ENCODE measurements at places on chromosomes 16 and 17.
A peak's percentile ranks its signal among the peaks of the same experiment; 100 is the strongest.

DNA sequence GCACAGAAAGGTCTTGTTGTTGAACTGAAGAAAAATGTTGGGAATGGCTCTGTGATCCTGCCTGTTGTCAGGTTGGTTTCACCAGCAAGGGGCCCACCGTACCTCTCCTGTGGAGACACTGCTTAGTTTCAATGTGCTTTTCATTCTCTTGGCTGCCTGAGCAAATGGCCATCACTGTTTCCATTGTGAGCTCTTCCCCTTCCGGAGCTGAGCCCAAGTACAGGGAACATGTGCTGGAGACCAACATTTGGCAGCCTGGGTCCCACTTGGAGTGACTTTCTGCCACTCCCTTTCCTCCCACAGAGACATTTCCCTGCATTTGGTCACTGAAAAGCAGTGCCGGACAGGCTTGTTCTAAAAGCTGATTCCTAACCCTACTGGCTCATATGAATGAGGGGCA lies 23.1 kb downstream of the GABARAPL2 start:
- DNase-seq: no peak

DNA sequence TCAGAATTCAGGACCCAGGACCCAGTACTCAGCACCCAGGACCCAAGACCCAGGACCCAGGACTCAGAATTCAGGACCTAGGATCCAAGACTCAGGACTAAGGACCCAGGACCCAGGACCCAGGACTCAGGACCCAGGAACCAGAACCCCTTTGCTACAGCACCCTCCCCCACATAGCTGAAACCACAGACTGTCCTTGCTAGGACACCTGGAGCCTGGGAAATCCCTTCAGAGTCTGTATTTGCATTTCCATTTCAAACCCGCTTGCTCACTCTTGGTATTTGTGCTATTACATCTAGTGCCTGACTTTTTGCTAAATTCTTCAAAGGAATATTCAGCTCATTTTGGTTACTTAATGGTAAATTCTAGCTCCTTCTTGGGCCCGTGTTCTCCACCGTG lies 275.8 kb upstream of the MAF start:
- no peak for DNase-seq

DNA sequence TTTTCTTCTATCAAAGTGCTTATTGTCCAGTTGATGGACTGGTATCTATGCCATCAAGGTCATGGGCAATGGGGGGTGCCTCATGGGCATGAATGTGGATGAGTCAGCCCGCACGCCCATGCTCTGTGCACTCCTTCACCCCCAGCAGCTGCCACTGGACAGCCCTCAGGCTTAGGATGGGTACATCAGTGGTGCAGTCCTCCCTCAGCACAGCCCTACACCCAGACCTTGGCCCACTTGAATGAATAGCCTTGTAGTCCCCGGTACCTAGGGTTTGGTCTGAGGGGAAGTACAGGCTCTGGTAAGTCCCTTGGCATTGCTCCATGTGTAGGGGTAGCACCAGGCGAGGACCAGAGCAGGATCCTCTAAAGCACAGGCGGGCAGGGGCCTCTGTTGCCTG lies 10.4 kb upstream of the GNA13 start:
- DNase-seq: no peak

GRCh38 chr17:61389670-61390478 lies 9.8 kb upstream of the TBX2 start:
- DNase-seq: peak; percentile 41

GRCh38 chr17:29791336-29792080 lies 138.5 kb downstream of the SSH2 start:
- DNase-seq: no peak

GRCh38 chr16:82405736-82406135 lies 221.0 kb upstream of the CDH13 start:
- DNase-seq: no peak

- no peak for DNase-seq
Measured at GRCh38 chr16:25523183-25523582, 168.6 kb upstream of the HS3ST4 start.

- no peak for DNase-seq
Measured at GRCh38 chr16:8798535-8799157, 1.0 kb downstream of the PMM2 start.

DNA sequence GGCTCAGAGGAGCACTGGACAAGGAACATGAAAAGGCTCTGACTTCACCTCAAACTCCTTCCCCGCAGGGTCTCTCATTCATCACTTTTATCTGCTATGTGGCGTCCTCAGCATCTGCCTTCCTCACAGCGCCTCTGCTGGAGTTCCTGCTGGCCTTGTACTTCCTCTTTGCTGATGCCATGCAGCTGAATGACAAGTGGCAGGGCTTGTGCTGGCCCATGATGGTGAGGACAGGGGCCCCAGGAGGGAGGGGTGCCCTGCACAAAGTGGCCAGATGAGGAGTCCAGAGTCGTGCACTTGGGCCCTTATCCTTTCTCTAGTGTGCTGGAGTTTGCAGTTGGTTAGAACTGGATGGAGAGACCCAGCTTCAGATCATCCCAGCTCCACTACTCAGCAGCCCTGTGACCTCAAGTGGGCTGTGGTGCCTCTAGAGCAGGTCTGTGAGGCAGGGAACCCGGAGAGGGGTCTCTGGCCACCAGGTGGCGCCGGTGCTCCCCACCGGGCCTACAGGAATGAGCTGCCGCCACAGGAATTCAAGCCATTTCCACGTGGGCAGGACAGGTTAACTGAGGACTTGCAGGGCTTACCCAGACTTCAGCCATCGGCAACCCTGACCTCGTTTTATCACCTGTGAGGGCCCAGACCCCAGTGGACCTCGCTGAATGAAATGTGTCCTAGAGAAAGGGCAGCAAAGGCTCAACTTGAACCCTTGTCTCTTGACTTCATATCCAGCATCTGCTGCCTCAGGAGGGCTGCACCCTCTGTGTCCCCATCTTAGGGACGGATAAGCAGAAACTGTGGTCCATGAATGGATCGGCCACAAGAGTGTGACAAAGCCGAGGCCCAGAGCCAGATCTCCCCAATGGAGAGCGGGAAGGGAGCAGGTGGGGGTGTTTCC lies 4.0 kb downstream of the CMTM3 start:
- DNase-seq: peak; percentile 87

GRCh38 chr17:80852476-80853015 lies 139.1 kb upstream of the CHMP6 start:
- DNase-seq: no peak

GRCh38 chr17:10130263-10130662 lies 68.1 kb downstream of the GAS7 start:
- no peak for DNase-seq

- no peak for DNase-seq
Measured at GRCh38 chr16:49488336-49488735, 114.7 kb downstream of the C16orf78 start.

DNA sequence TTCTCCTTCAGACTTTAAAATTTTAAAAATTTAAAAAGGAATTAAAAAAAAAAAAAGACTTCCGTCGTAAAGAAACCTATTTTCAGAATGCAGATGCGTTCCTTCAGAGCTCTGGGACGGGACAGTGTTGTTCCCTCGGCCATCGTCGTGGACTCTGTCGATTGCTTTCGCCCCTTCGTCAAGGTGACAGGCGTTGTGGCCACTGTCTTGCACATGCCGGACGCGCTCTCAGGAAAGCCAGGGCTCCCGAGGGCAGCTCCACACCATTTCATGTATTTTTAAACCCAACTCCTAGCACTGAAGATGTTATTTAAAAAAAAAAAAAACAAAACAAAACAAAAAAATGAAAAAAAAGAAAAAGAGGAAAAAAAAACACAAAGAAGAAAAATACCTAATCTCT lies 22.3 kb downstream of the TMC6 start:
- no peak for DNase-seq

DNA sequence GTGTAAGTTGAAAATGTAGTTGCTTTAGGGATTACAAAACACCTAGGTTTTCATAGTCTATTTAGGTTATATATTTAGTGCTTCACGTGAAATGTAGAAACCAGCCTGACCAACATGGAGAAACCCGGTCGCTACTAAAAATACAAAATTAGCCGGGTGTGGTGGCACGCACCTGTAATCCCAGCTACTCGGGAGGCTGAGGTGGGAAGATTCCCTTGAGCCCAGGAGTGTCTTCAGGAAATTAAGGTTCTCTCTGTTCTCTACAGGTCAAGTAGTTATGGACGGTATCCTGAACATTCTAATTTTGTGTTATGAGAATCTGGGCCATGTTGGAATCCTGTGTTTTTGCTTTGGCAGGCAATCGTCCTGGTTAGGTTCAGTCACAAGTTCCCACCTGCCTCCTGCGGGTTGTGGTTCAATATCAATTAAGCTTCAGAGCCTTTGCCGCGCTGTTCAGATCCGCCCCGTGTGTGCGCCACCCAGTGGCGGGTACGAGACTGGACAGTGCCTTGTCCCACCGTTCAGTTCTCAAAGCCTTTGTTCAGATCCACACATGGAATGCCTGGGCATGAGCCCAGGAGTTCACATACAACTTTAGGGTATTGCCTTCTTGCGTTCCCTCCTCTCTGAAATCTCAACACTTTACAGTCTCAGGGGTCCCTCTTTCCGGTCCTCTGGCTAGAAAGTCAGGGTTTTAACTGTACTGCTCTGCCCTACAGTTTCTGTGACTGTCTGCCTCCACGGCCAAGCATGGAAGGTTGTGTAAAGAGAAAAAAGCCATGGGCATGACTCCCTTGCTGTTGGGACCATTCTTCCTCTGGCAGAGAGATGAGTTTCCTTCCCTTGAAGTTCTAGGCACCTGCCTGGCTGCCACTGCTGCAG lies 41.7 kb downstream of the HEATR6 start:
- DNase-seq: peak; percentile 70

DNA sequence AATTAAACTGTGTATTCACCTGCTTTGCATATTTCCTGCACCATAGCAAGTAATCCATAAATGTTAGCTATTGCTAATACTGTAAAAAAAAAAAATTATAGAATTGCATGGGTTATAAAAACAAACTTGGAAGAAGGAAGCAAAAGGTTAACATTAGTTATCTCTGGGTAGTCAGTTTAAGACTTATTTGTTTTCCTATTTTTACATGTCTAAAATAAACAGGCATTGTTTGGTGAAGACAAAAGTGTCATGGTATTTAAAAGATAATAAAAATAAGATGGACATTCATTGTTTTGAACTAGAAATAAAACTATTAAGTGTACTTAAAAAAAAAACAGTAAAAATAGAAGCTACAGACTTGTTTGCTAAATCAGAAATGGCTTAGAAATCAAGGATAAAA lies 313.8 kb downstream of the SOX9 start:
- no peak for DNase-seq

DNA sequence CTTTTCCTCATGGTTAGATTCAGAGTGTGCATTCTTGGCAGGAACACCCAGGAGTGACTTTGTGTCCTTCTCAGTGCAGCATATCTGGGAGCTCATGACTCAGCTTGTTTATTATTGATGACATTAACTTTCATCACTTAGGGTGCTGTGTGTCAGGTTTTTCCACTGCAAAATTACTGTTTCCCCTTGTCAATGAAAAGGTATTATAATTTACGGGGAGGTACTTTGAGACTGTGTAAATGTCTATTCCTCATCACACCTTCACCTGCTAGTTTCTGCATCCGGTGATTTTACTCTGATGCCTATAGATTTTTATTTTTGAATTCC lies 50.5 kb downstream of the WWP2 start:
- no peak for DNase-seq

GRCh38 chr17:2082003-2082781 lies 27.3 kb downstream of the HIC1 start:
- DNase-seq: no peak

- DNase-seq: no peak
Measured at GRCh38 chr17:7056386-7056785, 12.5 kb upstream of the SLC16A11 start.

- DNase-seq: no peak
Measured at GRCh38 chr17:31275116-31275515, 21.9 kb downstream of the OMG start.

- no peak for DNase-seq
Measured at GRCh38 chr17:27793168-27793905, 7.0 kb downstream of the NOS2 start.

GRCh38 chr16:31202414-31203375 lies at the start of gene PYCARD:
TSS of gene PYCARD (minus strand) at chr16:31202760. CDS start at chr16:31202690, 70 bp downstream.
- DNase-seq: no peak

GRCh38 chr16:4347765-4348509 lies 3.2 kb downstream of the PAM16 start:
- DNase-seq: no peak

DNA sequence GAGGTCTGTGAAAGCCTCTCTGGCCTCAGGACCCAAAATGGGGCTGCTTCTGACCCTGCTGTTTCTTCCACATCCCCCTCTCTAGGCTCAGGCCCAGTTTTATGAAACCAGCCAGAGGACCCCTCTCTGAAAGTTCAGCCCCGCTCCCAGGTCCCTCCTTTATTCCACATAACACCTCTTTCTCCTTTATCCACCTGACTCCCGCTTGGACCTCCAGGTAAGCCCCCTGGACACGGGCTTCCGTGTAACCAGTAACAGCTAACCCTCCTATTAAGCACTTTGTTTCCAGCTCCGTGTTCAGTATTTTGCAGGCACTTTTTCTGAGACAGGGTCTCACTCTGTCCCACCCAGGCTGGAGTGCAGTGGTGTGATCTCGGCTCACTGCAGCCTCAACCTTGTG lies 37.4 kb downstream of the PSME3IP1 start:
- DNase-seq: no peak

DNA sequence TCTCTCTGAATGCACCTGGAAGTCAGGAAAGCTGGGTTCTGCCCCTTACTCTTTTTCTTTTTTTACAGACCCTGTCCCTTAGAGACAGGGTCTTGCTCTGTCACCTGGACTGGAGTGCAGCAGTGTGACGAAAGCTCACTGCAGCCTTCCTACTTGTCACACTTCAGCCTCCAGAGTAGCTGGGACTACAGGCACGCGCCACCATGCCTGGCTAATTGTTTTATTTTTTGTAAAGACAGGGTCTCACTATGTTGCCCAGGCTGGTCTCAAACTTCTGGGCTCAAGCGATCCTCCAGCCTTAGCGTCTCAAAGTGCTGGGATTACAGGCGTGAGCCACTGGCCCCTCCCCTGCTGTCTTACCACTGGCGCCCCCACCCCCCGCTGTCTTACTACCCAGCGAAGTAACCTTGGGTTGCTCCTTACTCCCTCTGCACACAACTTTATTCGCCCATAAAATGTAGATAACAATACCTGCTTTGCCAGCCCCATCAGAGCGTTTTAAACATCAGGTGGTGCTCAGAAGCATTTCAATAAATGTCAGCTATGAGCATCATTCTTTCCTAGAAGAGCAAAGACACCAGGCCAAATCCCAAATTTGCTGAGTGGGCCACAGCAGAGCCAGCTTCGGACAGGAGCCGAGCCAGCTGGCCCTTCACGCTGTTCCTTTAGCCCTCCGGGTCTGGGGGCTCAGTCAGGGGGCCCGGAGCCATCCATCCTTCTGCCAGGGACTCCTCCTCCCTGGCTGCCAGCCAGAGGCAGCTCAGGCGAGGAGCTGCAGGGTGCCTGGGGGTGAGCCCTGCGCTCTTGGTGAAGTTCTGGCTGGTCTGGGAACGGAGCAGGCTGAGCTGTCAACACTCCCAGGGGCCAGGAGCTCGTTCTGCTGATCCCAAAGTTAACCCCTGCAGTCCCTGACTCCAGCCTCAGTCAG lies 24.4 kb downstream of the SRL start:
- DNase-seq: no peak

- peak; percentile 22 for DNase-seq
Measured at GRCh38 chr17:48241131-48241591, 133.6 kb downstream of the SNX11 start.

- no peak for DNase-seq
Measured at GRCh38 chr17:46831573-46832330, 13.3 kb upstream of the WNT3 start.

- DNase-seq: no peak
Measured at GRCh38 chr16:17222871-17223401, 247.8 kb downstream of the XYLT1 start.

All from stimulated activated CD4-positive, alpha-beta T cell treated with anti-CD3 and anti-CD28 coated beads, Interleukin-4, amount 100 ng/mL, for 24 hours (primary cell).